ENCODE measurements at places on chromosomes 5 and 9. TPM values are rescaled to one million over a fixed set of nuclear protein-coding genes. Genes with fewer than 3 reads are reported as not detected.

BRINP1 gene
- not detected for total RNA-seq

COL27A1 gene
- total RNA-seq = 5.1 TPM

DELE1 gene
- total RNA-seq = 78.4 TPM

TPPP gene
- 0.98 TPM for total RNA-seq

SCGB3A2 gene
- total RNA-seq = 0.39 TPM

LTC4S gene
- total RNA-seq = 0.69 TPM

C5orf34 gene
- total RNA-seq = 6.3 TPM

BAAT gene
- total RNA-seq = 0.08 TPM

CXXC5 gene
- total RNA-seq = 85.0 TPM

PCDHB14 gene
- 0.80 TPM for total RNA-seq

IFNK gene
- not detected for total RNA-seq

KIF3A gene
- 17.1 TPM for total RNA-seq

NIM1K gene
- total RNA-seq = 0.59 TPM

PDLIM4 gene
- 9.9 TPM for total RNA-seq

NEUROG1 gene
- not detected for total RNA-seq

CDKN2B gene
- 0.05 TPM for total RNA-seq

NUP214 gene
- total RNA-seq = 34.9 TPM

RAB3C gene
- total RNA-seq = not detected

Data from Panc1 (cell line).